BJ (cell line): ENCODE measurements at places on chromosomes 6 and 20.

DNA sequence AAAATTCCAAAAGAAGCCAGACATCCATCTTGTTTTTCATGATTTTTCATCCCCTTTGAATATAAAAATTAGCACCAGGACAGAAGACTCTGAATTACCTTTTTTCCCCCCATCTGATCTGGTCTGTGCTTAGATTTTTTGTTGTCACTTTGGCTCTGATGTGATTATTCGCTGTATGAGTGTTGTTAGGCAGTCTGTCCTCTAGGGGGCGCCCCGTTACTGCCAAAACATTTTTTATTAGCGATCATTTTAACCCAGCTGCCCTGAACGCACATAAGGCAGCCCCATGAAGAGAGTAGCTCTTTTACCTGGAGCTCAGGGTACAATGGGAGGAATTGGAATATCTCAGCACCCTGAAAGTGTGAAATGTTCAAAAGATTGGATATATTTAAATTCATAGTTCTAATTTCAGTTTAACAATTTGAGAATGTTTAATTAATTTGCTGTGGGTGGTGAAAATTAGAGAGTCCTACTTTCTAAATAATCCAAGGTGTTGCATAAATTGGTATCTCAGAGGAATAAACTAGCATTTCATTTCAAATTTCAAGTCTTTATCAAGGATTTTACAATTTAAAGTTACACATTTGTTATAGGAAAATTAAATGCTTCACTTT lies 60.8 kb downstream of the PRPH2 start:
- DNase-seq: peak; percentile 9

DNA sequence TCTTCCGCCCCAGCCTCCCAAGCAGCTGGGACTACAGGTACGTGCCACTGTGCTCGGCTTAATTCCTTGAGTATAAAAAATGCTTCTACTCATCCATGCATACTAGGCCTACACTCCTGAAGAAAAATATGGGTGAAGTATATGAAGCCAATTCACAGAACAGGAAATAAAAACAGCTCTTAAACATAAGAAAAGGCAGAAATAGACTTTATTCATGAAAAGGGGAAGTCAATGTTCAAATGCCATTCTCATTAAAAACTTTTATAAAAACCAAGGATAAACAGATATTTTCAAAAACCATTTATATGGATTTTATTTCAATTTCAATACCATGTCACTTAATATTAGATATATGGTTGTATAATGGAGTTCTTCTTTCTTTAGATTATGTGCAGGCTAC lies 18.3 kb downstream of the SERPINB9 start:
- no peak for DNase-seq

DNA sequence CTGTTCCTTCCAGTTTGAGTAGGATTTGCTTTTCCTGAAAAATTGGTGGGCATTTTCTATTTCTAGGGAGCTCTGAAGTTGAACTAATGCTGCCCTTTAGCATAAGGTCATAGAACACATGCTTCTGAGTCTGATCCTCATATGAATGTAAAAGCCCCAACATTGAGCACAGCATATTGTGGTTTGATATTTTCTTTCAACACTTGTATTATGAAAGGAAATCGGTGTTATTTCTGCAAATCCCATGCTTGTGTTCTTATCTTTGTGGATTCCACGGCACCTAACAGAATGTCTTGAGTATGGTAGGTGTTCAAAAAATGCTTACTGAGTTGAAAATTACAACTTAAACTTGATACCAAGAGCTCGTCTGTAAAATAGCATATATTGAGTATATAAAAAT lies 85.8 kb downstream of the TRMT11 start:
- DNase-seq: no peak

GRCh38 chr20:931401-931800 lies 15.3 kb upstream of the ANGPT4 start:
- DNase-seq: no peak

DNA sequence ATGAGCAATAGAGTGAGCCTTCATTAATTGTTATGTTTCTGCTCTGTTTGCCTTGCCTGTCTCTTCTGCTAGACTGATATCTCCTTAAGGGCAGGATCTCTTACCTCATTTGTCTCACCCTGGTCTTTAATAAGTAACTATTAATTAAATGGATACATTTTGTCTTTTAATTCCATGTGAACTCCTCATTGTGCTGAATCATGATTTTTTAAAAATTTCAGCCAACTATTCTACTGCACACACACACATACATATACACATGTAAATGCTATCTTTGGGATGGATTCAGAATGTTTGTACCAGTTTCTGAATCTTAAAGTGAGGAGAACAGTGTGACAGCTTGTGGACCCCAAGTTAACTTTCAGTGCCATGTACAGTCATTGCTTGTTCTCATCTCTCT lies 731.1 kb upstream of the MAP3K7 start:
- DNase-seq: no peak

GRCh38 chr20:52127309-52127708 lies 64.3 kb downstream of the ZFP64 start:
- no peak for DNase-seq

GRCh38 chr6:110037726-110038295 lies 59.7 kb downstream of the GPR6 start:
- no peak for DNase-seq

GRCh38 chr6:96727144-96727543 lies 110.1 kb downstream of the GPR63 start:
- DNase-seq: no peak
